ENCODE measurements at places on chromosomes 6 and 20.

GRCh38 chr20:24491041-24491756, 21.8 kb downstream of the SYNDIG1 start:
- DNase-seq: no peak

DNA sequence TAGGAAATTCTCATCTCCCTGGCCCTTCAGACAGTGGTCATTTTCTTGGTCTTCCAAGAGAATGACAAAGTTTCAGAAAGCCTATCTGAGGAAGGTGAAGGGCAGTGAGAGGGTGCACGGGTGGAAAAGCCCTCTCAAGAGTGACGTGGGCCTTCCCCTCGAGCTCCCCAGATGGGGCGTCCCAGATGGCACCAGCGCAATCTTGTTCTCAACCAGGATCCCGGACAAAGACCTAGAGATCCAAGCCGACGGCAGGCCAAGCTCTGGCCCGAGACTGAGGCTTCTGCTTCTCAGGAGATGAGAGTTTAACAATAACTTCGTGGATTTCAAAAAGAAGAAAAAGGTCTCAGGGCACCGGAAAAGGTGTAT, 797 bp upstream of the ZNF133 start:
- DNase-seq: no peak

- no peak for DNase-seq
These were observed 112.0 kb upstream of the SNX9 start for GRCh38 chr6:157711060-157711459.

DNA sequence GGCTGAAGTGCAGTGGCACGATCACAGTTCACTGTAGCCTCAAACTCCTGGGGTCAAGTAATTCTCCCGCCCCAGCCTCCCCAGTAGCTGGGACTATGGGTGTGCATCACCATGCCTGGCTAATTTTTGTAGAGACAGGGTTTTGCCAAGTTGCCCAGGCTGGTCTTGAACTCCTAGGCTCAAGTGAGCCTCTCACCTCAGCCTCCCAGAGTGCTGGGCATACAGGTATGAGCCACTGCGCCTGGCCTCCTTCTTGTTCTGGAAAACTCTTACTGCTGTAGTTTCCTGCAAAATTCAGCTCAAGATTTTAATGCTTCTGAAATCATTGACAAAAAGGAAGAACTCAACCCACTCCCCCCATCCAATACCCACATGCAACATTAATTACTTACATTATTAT, 21.9 kb upstream of the KCNG1 start:
- DNase-seq: no peak

GRCh38 chr6:85360794-85361642, 88.9 kb upstream of the NT5E start:
- DNase-seq: no peak

DNA sequence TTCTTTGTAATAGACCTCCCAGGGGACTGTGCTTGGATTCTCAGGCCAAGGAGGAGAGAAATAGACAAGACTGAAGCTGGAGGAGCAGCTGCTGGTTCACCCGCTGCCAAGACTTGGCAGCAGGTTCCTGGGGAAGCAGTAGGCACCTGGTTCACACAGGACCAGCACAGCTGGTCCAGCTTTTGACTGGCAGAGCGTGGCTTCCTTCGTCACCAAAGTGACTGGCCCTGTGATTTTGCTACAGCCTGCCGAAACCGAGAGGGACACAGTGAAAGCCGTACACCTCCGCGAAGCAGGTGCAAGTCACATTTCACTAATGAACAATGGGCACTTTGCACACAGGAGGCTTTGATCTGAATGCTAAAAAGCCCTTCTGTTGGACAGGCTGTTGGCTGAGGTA, 199.0 kb downstream of the RNF144B start:
- no peak for DNase-seq

DNA sequence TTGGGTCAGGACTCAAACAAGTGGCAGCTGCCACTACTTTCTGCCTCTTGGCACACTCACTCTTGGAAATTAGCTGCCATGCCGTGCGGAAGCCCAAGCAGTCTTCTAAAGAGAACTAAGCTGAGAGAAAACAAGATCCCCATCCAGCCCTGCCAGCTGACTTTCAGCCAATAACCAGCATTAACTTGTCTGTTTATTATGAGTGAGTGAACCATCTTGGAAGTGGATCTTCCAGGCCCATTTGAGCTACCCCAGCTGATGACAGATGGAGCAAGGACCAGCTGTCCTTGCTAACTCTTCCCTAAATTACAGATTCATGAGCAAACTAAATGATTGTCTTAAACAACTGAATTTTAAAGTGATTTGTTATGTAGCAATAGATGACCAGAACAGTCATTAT, 73.9 kb upstream of the RBM24 start:
- no peak for DNase-seq

DNA sequence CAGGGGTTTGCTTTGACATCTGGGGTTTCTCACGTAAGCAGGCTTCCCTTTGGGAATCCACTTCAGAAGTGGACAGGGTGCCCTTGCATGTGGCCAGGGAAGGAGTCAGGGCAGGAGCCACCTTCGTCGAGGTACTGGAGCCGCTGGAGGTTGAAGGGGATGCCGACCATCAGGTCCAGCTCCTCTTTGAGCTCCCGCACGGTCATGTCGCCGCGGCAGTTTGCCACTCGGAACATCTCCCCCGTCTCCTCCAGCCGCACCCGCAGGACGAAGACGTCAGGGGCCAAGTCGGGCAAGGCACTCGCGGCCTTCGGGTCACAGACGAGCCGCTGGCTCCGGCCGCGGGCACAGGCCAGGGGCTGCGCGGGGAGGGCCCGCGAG, 360 bp downstream of the ANKRD60 start:
- no peak for DNase-seq

GRCh38 chr20:41998539-41999341, 380.6 kb upstream of the CHD6 start:
- DNase-seq: no peak

- no peak for DNase-seq
These were observed 12.2 kb downstream of the SAYSD1 start for GRCh38 chr6:39102821-39103136.

GRCh38 chr6:145948328-145948727, 15.8 kb downstream of the SHPRH start:
- DNase-seq: no peak

- DNase-seq: no peak
These were observed 41.5 kb downstream of the RALGAPB start for GRCh38 chr20:38514185-38514584.

DNA sequence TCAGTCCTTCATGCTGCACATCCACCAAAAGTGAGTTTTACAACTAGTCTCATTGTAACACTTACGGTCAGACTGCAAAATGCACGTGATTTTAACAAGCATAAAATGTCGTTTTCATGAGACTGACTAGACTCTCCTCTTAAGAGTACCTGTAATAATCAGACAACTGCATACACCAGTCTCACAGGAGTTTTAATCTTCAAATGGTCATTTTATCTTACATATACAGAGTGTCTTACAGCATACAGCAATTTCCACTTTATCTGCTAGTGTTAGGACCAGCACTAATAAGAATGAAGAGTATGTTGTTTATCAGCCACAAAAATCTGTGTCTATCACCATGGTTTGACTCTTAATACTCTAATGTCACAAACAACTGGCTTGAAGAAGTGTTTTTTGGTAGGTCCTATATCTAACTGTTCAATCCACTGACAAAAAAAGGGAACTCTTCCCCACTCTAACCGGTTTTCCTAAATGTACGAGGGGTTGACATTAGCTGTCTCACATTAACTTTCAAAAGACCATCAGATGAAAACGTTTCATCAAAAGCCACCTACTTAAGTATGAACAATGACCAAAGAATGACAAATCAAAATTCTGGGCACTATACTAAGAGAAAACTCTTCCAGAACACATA, 1.5 kb upstream of the ASF1A start:
- no peak for DNase-seq

DNA sequence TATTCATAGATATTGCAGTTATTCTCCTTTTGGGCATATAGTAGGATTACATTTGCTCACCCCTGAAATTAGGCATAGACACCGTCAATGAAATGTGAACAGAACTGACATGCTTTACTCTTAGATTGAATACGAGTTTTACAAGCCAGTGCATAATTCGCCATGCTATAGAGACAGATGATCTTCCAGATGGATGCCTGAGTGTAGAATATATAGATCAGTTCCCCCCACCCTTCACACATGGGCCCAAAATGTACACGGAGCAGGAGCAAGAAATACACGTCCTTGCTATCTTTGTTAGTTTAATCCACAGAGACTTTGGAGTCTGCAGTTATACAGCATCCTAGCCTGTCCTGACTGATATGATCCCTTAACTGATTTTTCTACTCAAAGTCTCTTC, 47.4 kb downstream of the LAMA2 start:
- no peak for DNase-seq

DNA sequence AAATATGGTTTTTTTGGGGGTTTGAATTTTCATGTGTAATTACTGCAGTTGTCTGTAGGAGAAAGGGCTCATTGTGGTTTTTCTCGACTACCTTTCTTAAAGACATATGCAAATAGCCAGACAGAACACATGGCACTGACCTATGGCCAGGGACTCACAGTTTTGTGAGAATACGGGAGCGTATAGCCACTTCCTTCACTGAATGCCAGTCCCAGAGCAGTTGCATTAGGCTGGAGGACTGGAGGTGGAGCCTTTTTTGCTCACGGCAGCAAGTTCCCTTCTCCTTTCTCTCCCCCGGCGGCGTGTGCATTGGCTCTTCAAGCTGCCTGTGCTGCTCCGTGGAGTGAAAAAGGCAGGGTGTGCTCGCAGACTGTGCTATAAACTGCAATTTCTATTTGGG, 114.9 kb downstream of the AKAP7 start:
- no peak for DNase-seq

DNA sequence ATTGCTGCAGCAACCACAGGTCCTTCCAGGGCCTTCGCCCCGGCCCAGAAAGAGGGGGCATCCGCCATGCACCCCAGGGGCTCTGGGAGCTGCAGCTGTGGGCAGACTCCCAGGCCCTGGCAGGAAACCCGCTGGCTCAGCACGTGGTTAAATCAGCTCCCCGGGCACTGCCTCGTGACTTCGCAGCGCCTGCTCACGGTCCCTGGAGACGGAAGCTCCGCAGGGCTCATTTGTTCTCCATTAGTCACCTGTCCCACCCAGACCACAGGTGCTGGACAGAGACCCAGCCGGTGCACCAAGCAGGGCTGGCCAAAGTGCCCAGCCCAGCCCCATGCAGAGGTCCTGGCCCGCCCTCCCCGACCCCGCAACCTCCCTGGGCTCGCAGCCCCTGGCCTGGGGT, 14.7 kb downstream of the KCNQ2 start:
- DNase-seq: no peak

- DNase-seq: no peak
These were observed 301.8 kb upstream of the ID4 start for GRCh38 chr6:19535351-19535750.

DNA sequence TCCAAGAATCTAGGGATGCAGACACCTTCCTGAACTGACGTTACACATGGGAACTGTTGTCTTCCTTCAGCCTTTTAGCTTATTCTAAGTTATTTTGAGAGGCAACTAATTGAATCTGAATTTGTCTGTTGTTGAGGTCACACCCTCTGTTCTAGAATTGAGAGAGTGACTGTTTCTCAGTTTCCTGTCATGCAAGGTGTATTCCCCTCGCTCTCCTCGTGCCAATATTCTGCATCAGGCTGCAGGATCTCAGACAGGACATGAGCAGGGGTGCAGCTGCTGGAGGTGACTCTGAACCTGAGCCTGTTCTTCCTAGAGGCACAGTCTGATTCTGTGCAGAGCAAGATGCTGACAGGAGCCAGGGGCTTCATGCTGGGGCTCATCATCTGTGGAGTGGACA, 52.5 kb downstream of the HLA-DPB1 start:
- DNase-seq: no peak

- DNase-seq: no peak
These were observed 1088.7 kb upstream of the DEFB115 start for GRCh38 chr20:30168800-30169138.

GRCh38 chr20:50559856-50560638, 49.9 kb downstream of the PTPN1 start:
- no peak for DNase-seq

DNA sequence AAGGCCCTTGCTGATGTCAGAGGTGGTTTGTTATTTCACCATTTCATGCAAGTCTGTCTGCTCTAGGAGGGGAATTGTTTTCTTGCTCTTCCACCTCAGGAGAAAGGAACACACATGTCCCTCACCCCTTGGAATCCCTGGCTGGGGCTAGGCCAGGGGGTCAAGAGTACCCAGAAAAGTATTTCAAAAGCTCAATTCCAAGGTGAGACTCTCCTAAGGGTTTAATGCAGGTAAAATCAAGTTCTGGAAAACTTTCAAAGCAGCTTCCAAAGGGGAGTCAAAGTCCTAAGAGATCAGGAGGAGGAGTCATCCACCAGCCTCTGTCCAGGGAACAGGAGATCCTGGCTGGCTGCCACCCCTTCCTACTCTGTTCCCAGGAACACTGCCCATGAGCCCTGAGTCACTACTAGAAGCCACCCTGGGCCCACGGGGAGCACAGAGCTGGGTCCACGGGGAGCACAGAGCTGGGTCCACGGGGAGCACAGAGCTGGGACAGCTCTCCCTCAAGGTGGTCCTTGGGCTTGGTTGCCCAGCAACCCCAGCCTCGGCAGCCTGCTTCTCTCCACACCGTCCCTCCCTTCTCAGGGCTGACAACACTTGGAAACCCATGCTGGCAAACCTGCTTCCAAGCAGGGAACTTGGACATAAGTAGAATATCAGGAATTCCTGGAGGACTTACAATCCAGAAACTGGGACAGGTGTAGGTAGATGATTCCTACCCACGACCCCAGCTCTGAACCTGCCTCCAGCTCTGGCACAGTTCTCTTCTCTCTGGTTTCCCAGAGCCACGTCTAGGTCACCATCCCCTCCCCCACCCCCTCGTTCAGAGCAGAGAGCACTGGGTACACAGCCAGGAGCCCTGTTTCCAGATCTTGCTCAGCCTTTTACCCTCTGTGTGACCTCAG, 35.3 kb upstream of the CDKN1A start:
- no peak for DNase-seq

GRCh38 chr20:22794200-22794599, 209.8 kb upstream of the FOXA2 start:
- no peak for DNase-seq

- no peak for DNase-seq
These were observed 221.8 kb upstream of the CEP162 start for GRCh38 chr6:84449220-84449619.

DNA sequence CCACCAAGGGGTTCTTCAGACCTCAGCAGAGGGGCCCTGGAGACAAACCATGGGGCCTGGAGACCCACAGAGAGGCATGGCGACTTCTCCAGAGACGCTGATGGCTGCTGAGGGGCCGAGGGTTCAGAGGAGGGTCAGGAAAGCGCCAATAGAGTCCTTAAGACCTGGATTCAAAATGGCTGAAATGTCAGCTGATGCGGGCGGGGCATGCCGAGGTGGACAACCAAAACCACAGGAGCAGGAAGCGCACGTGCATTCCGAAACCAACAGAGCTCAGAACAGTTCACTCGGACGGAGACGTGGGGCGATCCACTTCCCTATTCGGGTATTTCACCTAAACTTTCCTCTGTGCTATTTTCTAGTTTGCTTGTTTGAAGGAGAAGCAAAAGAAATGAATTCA, 99.9 kb upstream of the RIN2 start:
- no peak for DNase-seq

Measured in stimulated activated CD4-positive, alpha-beta T cell treated with anti-CD3 and anti-CD28 coated beads, Interleukin-15, amount 100 ng/mL, for 1 hour (primary cell).